ENCODE measurements at places on chromosomes 13 and 19. TPM values are rescaled to one million over a fixed set of nuclear protein-coding genes. Genes with fewer than 3 reads are reported as not detected.

Gene TMEM238
- total RNA-seq, result 10.8 TPM

Gene SHANK1
- total RNA-seq, result 0.12 TPM

Gene MATK
- total RNA-seq, result 33.8 TPM

Gene CFD
- total RNA-seq, result 1.8 TPM

Gene CEACAM8
- not detected for total RNA-seq

Gene KLK2
- total RNA-seq, result 0.45 TPM

Gene FAM83E
- 4.4 TPM for total RNA-seq

Gene NOVA2
- not detected for total RNA-seq

Gene TMEM190
- not detected for total RNA-seq

GRCh38 chr19:16594681-16595091 lies 22.5 kb upstream of the SLC35E1 start:
- DNase-seq, result no peak

DNA sequence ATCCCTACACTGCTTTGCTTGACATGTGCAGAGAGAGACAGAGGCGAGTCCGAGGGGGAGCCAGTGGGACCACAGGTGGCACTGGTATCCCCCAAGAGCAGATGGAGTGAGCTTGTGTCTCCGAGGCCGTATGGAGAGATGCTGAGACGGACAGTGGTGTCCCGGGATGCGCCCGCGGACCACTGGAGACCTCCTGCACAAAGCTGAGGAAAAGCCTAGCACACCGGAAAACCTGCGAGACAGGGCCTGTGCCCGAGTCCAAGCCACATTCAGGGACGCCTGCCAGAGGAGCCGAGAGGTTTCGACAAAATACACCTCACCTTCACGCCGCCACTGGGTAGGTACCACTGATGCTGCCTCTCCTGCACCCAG lies 66.0 kb upstream of the ZNF527 start:
- no peak for DNase-seq

GRCh38 chr13:93814658-93815057 lies 588.1 kb downstream of the GPC6 start:
- no peak for DNase-seq

GRCh38 chr13:35995136-35995535 lies 136.0 kb downstream of the DCLK1 start:
- DNase-seq, result no peak

DNA sequence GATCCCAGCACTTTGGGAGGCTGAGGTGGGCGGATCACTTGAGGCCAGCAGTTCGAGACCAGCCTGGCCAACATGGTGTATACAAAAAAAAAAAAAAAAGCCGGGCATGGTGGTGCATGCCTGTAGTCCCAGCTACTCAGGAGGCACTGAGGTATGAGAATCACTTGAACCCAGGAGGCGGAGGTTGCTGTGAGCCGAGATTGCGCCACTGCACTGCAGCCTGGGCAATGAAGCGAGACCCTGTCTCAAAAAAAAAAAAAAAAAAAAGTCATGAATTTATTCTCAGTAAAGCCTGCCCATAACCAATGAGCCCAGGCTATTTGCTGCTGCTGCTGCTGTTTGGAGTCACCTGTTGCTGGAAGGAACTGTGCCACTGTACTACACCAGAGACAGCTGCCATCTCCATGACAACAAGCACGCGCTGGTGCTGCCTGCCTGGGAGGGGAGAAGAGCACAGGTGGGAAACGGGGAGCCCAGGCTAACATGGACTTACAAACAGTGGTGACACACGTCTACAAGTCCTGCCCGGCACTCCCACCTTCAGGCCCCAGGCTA lies 11.3 kb downstream of the ZFR2 start:
- DNase-seq, result no peak

- peak; percentile 80 for DNase-seq
Measured at GRCh38 chr13:95301183-95301967, at the start of gene ABCC4. TSS of gene ABCC4 (minus strand) at chr13:95301451. CDS start at chr13:95301314, 137 bp downstream.

GRCh38 chr13:35349052-35349451 lies 127.4 kb downstream of the MAB21L1 start:
- no peak for DNase-seq

GRCh38 chr13:112454648-112455334 lies 78.6 kb downstream of the SPACA7 start:
- no peak for DNase-seq

- no peak for DNase-seq
Measured at GRCh38 chr13:21557995-21558394, 46.0 kb downstream of the MICU2 start.

DNA sequence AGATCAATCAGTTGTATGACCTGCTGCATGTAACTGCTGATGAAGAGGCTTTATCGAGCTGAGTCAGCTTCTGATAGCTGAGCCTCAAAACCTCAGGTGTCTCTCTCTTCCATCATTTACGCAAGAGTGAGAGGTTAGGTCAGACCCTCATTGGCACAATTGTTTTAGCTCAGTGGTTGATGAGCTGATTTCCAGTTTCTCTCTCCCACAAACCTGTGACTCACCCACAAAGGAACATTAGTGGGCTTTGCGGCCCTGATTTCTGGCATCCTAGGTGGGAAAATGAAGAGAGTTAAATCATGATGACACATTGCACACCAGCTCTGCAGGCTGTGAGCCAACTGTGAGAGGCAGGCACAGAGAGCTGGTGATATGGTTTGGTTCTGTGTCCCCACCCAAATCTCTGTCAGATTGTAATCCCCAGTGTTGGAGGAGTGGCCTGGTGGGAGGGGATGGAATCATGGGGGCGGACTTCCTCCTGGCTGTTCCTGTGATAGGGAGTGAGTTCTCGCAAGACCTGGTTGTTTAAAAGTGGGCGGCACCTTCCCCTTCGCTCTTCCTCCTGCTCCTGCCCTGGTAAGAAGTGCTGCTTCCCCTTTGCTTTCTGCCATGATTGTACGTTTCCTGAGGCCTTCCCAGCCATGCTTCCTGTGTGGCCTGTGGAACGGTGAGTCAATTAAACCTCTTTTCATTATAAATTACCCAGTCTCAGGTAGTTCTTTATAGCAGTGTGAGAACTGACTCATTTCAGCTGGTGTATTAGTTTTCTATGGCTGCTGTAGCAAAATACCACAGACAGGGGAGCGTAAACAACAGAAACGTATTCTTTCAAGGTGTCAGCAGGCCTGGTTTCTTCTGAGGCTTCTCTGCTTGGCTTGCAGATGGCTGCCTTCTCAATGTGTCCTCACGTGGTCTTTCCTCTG lies 33.5 kb upstream of the TMTC4 start:
- DNase-seq, result no peak

- no peak for DNase-seq
Measured at GRCh38 chr13:71278512-71278911, 588.5 kb downstream of the DACH1 start.

DNA sequence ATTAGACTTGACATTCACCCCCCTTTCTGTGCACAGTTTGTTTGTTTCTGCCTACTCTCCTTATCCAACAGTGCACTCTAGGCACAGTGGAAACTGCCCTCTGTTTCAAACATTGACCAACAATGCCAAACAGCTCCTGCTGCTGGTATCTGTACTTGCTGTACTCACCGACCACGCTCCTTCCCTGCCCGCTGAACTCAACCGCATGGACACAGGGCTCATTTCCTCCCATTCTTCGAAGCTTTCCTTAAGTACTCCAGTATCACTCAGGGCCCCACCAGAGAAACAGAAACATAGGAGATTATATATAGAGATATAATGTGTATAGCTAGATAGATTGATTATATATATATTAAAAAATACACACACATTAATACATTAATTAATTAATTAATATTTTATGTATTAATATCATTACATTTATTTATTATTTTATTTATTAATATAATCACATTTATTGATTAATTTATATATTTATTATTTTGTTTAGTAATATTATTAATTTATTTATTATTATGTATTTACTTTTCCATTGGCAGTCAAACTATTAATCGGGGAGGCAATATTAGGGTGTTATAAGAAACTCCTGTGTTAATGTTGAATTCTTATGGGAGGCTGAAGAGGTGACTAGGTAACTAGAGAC lies 1528.2 kb downstream of the EFNB2 start:
- DNase-seq, result no peak

- no peak for DNase-seq
Measured at GRCh38 chr13:109146912-109147647, 517.7 kb downstream of the MYO16 start.

DNA sequence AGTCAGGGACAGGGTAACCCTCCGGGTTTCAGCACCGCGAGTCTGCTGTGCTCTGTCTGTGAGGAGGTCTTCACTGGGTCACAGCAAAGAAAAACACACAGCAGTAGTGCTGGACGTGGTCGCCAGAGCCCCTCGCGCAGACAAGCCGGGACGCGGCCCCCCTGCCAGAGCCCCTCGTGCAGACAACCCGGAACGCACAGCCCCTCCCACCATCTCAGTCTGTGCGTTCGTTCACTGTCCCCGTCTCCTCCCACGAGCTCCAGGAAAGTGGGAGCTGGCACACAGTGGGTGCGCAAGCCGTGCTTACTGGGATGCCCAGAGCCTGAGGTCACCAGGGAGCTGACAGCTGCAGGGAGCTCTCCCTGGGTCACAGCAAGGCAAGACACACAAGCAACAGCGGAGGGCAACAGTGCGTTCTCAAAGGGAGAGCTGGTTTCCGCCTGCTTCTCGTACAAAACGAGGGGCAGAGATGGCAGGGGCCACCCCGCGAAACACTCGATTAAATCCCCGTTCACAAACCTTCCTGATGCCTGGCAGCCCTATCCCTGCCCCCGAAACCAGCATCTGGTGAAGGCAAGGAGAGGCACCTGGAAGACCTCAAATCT lies 3.2 kb upstream of the PLPP2 start:
- no peak for DNase-seq

DNA sequence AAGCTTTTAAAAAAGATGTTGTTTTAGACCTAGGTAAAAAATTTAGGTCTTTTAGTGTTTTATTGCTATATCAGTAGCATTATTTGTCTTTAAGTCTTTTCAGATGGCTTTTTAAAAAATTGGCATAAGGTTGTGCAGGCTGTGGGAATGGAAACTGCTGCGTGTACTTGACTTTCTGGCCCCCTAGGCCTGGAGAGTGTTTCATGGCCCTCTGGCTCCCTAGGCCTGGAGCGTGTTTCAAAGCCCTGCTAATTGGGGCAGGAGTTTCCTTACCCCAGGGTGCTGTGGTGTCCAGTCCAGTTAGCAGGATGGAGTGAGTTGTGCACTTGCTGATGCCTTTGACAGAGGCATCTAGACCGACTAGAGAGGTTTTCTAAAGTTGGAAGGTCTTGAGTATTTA lies 23.8 kb downstream of the PRAM1 start:
- no peak for DNase-seq

GRCh38 chr19:36962346-36962745 lies 46.2 kb downstream of the ZNF568 start:
- no peak for DNase-seq

DNA sequence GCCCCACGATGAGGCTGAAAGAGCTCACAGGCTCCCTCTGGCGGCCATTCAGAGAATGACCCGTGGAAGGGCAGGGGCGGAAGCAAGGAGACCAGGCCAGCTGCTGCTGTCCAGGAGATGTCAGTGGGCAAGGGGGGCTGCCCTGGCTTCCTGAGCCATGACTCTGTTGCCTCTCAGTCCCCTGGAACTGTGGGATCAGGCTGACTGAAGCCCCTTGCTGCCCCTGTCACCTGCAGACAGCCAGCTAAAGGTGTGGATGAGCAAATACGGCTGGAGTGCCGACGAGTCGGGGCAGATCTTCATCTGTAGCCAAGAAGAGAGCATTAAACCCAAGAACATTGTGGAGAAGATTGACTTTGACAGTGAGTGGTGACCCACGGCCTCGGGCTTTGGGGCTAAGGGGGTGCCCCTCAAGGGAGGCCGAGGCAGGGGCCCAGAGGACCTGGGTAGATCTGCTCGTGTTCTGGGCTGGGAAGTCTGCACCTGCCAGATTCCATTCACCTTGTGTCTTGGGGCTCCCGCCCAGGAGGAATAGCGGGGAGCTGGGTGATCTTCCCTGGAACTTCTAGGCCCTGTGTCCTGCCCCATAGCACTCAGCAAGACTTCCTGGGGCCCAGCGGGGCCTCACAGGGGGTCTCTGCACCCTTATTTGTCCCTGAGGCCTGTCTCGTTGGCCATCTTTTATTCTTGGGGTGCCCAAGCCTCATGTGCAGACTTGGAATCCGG lies 12.5 kb upstream of the ACTN4 start:
- DNase-seq, result peak; percentile 66

DNA sequence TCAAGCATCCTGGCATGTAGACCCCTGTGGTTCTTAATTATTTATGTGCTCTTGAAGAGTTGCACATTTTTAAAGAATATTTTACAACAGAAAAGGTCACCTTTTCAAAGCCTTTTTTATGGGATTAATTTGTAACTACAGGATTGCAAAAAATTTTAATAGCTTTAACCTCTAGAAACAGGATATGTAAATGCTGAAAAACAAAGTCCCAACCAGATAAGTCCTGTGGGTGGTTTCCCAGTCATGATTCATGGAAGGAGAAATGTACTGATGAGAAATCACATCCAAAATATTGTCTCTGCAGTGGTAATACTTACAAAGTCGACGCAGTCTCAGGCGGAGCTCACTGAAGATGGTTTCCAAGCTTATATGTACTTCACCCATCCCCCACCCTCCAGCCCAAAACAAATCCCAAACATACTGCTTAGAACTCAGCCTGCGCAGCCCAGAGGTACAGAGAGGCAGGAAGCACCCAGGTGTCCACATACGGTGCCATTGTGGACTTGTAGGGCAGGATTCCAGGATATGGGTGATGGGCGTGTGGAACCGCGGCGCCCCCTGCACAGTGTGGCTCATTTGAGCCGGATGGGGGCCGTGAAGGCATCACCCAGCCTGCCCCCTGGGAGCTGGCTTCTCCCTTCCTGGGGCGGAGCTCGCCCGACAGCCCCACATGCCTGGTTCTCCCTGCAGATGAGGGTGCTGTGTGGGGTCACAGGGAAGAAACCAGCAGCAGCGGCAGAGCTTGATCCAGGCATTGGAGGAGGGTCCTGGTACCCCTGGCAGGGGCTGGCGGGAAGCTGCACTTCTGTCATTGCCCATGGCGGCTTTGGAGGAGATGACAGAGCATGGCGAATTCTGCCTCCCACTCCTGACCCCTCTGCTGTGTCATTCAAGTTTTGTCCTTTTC lies 101.2 kb downstream of the ATP11A start:
- DNase-seq, result no peak

GRCh38 chr13:40341501-40341900 lies 324.9 kb downstream of the FOXO1 start:
- no peak for DNase-seq

DNA sequence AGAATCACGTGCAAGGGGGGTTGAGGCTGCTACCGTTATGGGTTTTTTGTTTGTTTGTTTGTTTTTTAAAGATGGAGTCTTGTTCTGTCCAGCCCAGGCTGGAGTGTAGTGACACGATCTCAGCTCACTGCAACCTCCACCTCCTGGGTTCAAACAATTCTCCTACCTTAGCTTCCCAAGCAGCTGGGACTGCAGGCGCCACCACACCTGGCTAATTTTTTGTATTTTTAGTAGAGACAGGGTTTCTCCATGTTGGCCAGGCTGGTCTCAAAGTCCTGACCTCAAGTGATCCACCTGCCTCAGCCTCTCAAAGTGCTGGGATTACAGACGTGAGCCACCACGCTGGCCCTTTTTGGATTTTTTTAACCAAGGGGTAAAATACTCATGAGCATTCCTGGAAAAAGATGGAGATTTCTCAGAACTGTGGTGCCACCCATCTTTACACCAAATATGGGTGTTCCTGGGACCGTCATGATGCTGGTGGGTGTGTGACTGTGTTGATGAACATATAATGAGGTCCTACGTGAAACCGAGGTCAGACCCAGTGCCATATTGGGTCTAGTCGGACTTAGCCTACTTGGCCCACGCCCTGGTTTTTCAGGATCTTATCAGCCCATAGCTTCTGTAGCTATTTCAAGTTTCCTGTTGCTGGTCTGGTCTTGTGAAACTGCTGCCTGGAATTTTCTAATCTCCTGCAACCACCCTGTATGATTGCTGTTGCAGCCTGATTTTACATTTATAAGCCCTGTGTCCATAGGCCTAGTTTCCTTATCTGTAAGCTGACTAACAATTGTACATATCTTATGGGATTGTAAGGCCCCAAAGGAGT lies 6.2 kb downstream of the PPP1R15A start:
- no peak for DNase-seq
